ENCODE measurements at places on chromosomes 3 and 15.

- DNase-seq: no peak
Measured at GRCh38 chr15:57427367-57427821, 51.1 kb downstream of the CGNL1 start.

DNA sequence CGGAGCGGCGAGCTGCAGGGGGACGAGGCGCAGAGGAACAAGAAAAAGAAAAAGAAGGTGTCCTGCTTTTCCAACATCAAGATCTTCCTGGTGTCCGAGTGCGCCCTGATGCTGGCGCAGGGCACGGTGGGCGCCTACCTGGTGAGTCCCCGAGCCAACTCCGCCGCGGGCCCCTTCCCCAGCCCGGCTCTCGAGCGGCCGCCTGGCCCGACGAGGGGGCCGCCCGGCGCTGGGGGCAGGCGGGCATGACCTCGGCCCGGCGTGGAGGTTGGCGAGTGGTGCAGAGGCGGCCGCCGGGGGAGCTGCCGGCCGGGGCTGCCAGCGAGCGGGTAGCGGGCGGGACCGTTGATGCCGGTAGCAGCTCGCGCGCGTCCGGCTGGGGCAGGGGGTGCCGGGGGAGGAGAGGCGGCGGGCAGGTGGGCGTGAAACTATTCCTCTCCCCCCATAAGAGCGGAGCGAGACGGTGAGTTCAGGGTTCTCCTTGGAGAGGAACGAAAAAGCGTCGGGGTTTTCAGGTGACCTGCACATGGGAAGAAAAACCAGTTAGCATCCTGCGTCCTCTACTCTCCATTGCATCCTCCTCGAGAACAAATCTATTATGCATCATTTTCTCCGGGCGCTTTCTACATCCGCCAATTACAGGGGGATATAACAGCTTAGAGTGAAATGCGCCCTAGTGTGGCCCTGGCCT, 585 bp downstream of the SLCO3A1 start:
- peak; percentile 41 for DNase-seq

DNA sequence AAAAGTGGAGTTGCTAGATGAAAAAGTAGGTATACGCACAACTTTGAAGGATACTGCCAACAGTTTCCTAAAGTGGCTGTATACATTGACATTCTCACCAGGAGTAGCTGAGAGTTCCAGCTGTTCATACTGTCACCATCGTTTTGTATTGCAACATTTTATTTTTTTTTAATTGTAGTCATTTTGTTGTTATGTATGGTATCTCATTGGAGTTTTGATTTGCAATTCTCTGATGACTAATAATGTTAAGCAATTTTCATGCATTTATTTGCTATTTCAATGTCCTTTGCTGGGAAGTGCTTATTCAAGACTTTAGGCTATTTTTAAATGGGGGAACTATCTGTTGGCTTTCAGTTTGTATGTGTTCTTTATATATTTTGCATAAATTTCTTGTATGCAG, 185.1 kb upstream of the TGFBR2 start:
- no peak for DNase-seq

DNA sequence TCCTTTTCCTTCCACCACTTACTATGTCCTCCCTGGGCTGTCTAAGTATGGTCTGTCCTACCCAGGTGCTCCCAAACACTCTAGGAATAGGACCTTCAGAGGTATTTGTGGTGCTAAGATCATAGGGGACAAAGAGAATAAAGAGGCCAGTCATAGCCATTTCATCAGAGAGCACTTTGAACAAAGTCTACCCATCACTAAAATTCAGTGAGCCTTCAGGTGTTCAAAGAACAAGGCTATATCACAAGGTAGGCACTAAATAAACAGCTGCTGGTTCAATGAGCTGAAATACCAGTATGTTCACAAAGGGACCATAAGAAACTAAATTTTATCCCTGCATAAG, 38.8 kb downstream of the NBEAL2 start:
- no peak for DNase-seq

GRCh38 chr3:124883766-124884473, 3.2 kb downstream of the ITGB5 start:
- DNase-seq: no peak

- no peak for DNase-seq
Measured at GRCh38 chr3:162704799-162705385, 1208.3 kb downstream of the OTOL1 start.

All from CD4-positive, alpha-beta T cell treated with Interleukin-21 for 1 hour (primary cell).